ENCODE measurements at places on chromosomes 2 and 18. TPM values are rescaled to one million over a fixed set of nuclear protein-coding genes. Genes with fewer than 3 reads are reported as not detected.

Gene DSG4
- total RNA-seq = not detected

Gene BCL11A
- total RNA-seq = 17.3 TPM

Gene TBR1
- total RNA-seq = not detected

Gene STK39
- total RNA-seq = 29.8 TPM

Gene CHPF
- total RNA-seq = 89.7 TPM

- H3K4me1 ChIP-seq = peaks cover 23% of the 10 kb centered on the region
- H3K4me3 ChIP-seq = no peak overlapping the region
- peak; percentile 25 for DNase-seq
- peaks cover 9% of the 10 kb centered on the region for H3K27me3 ChIP-seq
These were observed 2.8 kb downstream of the DIPK1C start for GRCh38 chr18:74454279-74454751.

- H3K27ac ChIP-seq = no peak overlapping the region
- DNase-seq = peak; percentile 18
- no peaks in the 10 kb centered on the region for H3K36me3 ChIP-seq
- H3K4me3 ChIP-seq = no peak overlapping the region
- no peaks in the 10 kb centered on the region for H3K27me3 ChIP-seq
- no peaks in the 10 kb centered on the region for H3K4me1 ChIP-seq
These were observed 16.9 kb downstream of the CROCC2 start for GRCh38 chr2:240922982-240923537.

DNA sequence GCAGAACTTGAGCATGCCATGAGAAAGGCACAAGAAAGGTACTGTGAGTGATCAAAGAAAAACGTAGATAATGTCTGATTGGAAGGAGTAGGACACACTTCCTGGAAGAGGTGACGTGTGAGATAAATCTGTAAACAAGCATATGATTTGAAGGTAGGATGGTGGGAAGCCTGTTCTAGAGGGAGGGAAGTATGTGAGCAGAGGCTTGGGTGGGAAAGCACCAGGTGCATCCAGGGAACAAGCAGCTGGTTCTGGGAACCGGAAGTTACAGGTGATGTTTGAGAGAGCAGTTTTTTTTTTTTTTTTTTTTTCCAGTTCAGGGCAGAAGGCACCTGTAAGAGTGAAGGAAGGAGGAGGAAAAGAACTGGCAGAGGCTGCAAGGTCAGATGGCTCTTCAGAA, 116.6 kb upstream of the EFEMP1 start:
- no peak for DNase-seq
- no peak overlapping the region for H3K4me3 ChIP-seq
- H3K36me3 ChIP-seq = no peaks in the 10 kb centered on the region
- no peaks in the 10 kb centered on the region for H3K27me3 ChIP-seq
- H3K4me1 ChIP-seq = no peaks in the 10 kb centered on the region

GRCh38 chr18:33603454-33603853, 25.4 kb downstream of the ASXL3 start:
- no peak for DNase-seq
- no peaks in the 10 kb centered on the region for H3K27me3 ChIP-seq
- H3K36me3 ChIP-seq = no peaks in the 10 kb centered on the region
- H3K4me1 ChIP-seq = no peaks in the 10 kb centered on the region
- no peak overlapping the region for H3K27ac ChIP-seq

- peaks cover 57% of the 10 kb centered on the region for H3K36me3 ChIP-seq
- no peaks in the 10 kb centered on the region for H3K27me3 ChIP-seq
- no peak for DNase-seq
- no peak overlapping the region for H3K27ac ChIP-seq
- H3K4me3 ChIP-seq = no peak overlapping the region
- peaks cover 8% of the 10 kb centered on the region for H3K4me1 ChIP-seq
These were observed 17.8 kb downstream of the HNRNPLL start for GRCh38 chr2:38584881-38585280.

- no peak for DNase-seq
- no peaks in the 10 kb centered on the region for H3K36me3 ChIP-seq
- no peak overlapping the region for H3K4me3 ChIP-seq
These were observed 36.2 kb downstream of the AMER3 start for GRCh38 chr2:130791617-130791939.

DNA sequence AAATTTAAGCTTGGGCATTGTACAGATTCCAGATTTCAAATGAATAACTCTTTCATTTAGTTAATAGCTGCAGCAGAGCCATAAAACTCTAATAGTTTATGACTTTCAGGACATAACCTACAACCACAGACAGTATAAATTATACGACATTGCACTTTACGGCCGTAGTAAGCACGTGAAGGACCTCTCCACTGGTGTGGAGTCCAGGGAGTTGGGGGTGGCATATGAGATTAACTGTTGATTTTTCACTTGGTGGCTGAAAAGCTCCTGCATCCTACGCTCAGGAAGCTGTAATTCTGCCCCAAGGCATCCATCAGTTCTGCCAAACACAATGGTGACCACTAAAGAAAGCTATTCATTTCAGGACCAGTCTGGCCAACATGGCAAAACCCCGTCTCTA, 376.2 kb downstream of the SOX11 start:
- H3K36me3 ChIP-seq = no peaks in the 10 kb centered on the region
- no peaks in the 10 kb centered on the region for H3K27me3 ChIP-seq
- H3K4me3 ChIP-seq = no peak overlapping the region
- no peak overlapping the region for H3K27ac ChIP-seq
- peaks cover 10% of the 10 kb centered on the region for H3K4me1 ChIP-seq

DNA sequence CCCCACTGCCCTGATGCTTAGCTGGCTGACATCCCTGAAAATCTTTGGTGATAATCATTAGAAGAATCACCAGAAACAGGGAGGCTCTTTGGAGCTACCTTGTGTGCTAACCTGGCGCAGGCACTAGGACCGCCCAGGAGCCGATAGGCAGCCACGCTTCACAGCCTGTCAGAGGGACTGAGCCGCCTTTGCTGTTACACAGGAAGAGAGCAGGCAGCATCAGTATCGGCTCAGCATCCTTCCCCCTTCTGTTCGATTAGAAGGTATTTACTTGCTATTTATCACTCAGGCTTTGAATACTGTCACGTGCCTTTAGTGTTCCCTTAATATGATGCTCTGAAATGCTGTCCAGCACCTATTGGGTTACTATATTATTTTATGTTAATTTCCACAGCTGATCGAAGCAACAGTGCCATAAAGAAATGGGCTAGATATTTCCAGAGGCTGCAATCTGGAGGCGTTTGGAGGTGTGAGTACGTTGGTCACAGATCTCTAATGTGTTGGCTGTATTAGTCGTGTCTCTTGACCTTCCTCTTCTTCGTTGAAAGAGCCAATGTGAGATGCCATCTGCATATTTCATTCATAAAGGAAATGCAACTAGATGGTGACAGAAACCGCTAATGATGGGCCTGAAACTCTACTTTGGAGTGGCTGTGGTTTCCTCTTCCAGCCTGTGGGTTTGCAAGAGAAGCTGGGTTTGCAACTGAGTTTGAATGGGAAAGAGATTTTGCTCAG, 110.4 kb upstream of the RAB27B start:
- H3K4me3 ChIP-seq = peak overlapping the region; percentile 28
- peak; percentile 65 for DNase-seq
- H3K27me3 ChIP-seq = no peaks in the 10 kb centered on the region
- H3K27ac ChIP-seq = peak overlapping the region; percentile 64
- H3K4me1 ChIP-seq = peaks cover 18% of the 10 kb centered on the region

All from stomach (tissue), 19 donors.